ENCODE measurements at places on chromosomes 6 and 20.
A peak's percentile ranks its signal among the peaks of the same experiment; 100 is the strongest.

DNA sequence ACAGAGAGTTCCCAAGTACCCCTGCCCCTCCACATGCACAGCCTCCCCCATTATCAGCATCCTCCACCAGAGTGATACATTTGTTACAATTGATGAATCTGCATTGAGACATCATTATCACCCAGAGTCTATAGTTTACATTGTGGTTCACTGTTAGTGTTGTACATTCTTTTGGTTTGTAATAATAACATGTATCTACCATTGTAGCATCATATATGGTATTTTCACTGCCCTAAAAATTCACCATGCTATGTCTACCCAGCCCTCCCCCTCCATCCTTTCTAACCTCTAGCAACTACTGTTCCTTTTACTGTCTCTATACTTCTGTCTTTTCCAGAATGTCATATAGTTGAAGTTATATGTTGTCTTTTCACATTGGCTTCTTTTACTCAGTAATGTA lies 273.9 kb upstream of the RNF217 start:
- no peak for DNase-seq

GRCh38 chr6:4464638-4465037 lies 311.6 kb upstream of the CDYL start:
- DNase-seq: no peak

DNA sequence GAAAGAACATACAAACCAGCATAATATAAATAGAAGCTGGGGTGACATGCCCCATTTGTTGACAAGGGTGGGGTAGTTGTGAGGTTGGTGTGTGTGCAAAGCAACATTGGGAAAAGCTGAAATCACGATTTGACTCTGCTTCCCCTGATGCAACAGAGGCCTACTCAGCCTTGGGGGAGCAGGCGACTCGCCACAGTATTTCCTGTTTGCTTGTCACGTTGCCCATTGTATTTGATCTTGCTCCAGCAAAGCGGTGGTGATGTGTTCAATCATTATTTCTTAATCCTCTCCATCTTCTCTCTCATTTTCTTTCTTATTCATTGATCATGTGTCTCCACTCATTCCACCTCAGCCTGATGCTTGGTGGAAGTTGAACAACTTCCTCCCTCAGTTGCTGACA lies 165.8 kb upstream of the CITED2 start:
- no peak for DNase-seq

- no peak for DNase-seq
Observed at GRCh38 chr6:34562350-34562749, 6.2 kb upstream of the SPDEF start.

DNA sequence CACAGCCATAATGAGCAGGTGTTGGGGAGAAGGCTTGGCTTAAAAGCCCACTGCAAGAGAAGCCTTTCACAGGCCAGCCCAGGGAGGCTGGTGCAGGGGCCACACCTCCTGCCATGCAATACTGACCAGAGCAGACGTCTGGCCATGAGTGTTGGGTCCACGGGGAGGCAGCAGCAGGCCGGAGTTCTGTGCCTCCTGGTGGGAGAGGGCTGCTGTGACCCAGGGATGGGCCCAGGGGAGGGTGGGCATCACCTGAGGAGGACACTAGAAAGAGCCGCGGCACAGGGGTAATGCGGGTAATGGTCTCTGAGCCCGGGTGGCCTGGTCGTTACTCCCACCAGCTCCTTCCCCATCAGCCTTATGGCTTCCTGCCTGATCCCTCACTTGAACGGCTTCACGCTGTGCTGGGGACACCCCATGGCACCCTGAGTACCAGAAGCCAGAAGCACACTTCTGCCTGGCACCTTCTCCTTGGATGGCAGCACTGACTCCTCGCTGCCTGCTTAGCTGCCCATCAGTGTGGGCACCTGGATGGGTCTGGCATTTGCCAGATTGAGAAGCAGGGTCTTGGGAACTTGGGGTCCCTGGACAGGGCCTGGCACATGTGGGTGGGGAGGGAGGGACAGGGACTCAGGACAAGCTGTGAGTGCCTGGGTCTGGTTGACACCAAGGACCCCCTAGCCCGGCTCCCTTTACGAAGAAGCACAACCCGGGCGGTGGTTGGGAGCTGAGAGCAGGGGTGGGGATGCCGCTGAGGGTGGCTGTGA lies 108.8 kb downstream of the ASXL1 start:
- DNase-seq: no peak

GRCh38 chr20:47038566-47039560 lies 144.2 kb downstream of the EYA2 start:
- no peak for DNase-seq

- no peak for DNase-seq
Observed at GRCh38 chr20:40438161-40438830, 250.7 kb downstream of the MAFB start.

- DNase-seq: no peak
Observed at GRCh38 chr20:48758206-48758820, 69.5 kb downstream of the PREX1 start.

GRCh38 chr20:21681234-21681921 lies 24.1 kb upstream of the PAX1 start:
- no peak for DNase-seq

DNA sequence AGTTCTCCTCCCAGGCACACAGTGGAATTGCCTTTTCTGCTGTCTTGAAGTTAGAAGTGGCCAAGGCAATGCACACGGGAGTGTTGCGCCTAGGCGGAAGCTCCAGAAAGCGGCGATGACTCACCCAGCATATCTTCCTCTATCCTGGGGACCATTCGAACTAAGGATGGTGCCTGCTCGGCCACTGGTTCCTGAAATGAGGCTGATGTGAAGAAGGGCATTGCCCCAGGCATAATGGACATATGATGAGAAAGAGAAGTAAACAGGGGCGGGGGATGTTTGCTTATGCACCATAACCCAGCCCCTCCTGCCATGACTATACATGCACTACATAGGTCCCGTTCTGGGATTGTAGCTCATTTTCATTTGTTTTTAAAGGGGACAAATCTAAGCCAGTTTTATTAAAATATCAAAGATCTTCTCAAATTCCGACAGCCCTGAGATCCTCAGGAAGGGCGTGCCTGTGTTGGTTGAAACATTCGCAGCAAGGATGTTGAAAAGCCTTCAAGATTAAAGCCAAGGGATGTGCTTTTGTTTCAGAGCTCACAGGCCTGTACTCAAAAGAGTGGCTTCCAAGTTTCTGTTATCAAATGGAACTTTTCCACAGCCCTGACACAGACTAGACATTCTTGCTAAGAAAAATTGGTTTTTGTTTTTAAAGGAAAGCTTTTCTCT lies 218.5 kb downstream of the LY86 start:
- DNase-seq: no peak

DNA sequence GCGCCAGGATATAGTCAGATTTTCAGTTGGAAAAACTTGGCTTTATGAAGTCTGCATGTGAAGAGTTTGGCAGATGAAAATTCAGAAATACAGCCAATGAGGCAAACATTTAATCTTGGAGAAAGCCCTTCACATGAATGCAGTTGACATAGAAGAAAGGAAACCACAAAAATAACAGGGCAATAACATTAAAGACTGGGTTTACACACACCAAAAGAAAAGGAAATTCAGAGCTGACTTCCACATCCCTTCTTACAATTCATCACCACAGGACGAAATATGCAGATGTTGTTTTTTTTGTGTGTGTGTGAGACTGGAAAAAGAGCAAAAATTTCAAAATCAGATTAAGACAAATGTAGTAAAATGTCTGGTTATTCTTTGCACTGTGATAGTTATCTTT lies 69.8 kb upstream of the HEY2 start:
- DNase-seq: no peak

- no peak for DNase-seq
Observed at GRCh38 chr6:69422475-69422874, 374.3 kb downstream of the LMBRD1 start.

DNA sequence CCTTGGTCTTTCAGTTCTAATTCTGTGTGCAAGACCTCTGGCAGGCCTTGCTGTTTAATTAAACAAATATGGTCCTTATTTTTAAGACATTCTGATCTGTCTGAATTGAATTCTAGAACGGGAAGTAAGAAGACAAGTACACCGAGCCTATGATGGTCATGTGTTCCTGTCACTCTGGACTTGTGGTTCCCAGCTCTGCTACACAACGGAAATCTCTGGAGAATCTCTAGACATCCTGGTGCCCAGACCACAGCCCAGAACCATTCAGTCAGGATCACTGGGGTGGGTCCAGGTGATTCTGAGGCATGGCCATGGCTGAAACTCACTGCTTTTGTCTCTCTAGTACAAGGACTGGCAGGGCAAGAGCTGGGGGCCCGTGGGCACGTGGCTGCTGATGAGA lies 15.9 kb upstream of the KCNK16 start:
- DNase-seq: no peak

DNA sequence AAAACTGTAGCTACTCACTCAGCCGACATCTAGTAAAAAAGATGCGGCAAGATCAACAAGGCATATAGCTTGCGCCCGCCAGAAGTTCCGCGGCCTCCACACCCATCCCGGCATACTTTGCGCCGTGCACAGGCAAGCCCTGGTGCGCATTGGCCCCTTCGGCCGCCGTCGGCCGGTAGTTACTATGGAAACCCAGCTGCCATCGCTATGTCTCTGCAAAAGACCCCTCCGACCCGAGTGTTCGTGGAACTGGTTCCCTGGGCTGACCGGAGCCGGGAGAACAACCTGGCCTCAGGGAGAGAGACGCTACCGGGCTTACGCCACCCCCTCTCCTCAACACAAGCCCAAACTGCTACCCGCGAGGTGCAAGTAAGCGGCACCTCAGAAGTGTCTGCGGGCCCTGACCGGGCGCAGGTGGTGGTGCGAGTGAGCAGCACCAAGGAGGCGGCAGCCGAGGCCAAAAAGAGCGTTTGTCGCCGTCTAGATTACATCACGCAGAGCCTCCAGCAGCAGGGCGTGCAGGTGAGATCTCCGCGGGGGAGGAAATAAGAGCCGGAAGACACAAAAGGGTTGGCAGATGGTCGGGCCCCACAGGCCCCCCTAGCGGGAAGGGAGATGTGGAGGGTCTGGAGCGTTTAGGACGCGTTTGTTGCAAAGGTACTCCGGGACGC lies at the start of gene IRAK1BP1:
Gene IRAK1BP1 (plus strand): TSS at position 182 of the 671 bp plus-strand sequence. CDS start 26 bp downstream, at position 208.
- peak; percentile 77 for DNase-seq
